ENCODE measurements at places on chromosomes 6 and 20. TPM values are rescaled to one million over a fixed set of nuclear protein-coding genes. Genes with fewer than 3 reads are reported as not detected.
A peak's percentile ranks its signal among the peaks of the same experiment; 100 is the strongest.

DNA sequence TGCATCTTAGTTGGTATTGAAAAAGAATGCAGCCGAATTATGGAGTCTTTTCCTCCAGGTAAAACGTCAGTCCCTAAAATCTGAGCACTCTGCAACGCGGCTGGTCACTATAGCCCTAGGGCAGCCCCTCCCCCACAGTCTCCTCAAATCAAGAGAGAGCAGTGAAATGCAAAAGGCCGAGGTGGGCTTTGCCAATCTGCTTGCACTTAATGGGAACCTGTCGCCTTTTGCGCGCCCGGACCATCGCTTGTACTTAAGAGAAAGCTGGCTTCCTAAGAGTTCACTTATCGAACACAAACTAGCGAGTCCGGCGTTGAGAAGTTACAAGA lies 447 bp downstream of the MCM3 start:
- DNase-seq, result no peak

MAD2L1BP gene
- total RNA-seq, result 25.0 TPM

DNA sequence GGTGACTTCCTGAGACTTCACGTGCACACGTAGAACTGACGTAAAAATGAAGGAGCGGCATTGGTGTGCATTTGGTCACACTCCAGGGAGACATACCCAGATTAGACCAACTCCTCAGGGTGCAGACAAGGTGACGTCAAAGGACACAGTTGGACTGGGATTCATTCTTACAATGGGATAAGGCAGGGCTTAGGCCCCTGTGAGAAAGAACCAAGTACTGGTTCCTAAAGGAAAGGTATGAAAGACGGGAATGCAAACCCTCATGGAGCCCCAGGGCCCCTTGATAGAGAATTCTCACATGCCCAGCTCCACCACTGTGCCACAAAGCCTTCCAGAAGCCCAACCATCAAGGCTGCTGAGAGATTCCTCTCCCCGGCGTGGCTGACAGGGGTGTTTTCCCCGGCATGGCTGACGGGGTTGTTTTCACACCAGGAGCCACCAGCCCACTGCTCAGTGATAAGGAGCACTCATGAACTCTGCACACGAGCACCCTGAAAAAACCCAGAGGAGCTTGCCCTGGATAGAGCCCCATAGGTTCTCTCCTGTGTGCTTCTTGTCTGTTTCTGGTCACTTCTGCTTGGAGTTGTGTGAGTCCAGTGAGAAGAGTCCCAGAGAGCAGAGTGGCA lies 90.1 kb downstream of the CAP2 start:
- no peak for DNase-seq

CDH26 gene
- total RNA-seq, result 0.07 TPM

PLN gene
- 0.04 TPM for total RNA-seq

FBXO9 gene
- total RNA-seq, result 17.7 TPM

ADGB gene
- not detected for total RNA-seq

MUCL3 gene
- not detected for total RNA-seq

DNA sequence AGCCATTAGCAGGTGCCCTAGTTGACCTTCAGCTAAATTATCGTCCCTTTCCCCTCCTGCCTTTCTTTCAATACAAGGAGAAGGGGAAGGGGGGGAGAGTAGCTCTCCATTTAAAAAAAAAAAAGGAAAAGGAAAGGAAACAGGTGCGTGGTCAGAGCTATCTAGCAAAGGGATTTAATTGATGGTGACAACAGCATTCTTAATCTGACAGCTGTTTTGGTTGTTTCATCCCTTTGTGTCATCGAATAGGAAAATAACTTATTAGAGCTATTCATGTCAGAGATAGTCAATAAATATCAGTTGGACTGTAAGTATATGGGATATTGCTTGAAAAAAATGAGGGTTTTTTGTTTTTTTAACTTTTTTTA lies 195.2 kb upstream of the SASH1 start:
- no peak for DNase-seq

- no peak for DNase-seq
These were observed 147.4 kb upstream of the SIM1 start for GRCh38 chr6:100612094-100612493.

DNA sequence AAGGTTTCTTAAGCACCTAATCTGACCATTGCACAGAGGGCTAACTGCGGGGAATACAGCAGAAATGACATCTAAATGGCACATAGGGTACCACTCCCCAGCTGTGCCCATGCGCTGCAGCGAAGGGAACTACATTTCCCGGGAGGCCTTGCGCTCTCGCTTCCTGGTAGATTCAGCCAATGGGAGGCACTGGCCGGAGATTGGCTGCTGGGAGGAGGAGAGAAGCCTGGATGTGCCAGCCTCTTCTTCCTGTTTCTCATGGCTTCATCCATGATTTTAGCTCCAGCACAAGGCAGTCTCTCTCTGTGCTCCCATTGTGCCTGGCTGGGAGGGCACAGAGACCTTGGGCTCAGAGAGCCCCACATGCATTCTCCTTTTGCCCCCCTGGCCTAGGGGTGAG lies 101.7 kb upstream of the FOXA2 start:
- peak; percentile 39 for DNase-seq

MYO6 gene
- total RNA-seq, result 25.2 TPM

GRCh38 chr6:151387175-151387970 lies 4.0 kb downstream of the ZBTB2 start:
- DNase-seq, result no peak

- DNase-seq, result no peak
These were observed 75.1 kb upstream of the SCGN start for GRCh38 chr6:25576919-25577318.

DNA sequence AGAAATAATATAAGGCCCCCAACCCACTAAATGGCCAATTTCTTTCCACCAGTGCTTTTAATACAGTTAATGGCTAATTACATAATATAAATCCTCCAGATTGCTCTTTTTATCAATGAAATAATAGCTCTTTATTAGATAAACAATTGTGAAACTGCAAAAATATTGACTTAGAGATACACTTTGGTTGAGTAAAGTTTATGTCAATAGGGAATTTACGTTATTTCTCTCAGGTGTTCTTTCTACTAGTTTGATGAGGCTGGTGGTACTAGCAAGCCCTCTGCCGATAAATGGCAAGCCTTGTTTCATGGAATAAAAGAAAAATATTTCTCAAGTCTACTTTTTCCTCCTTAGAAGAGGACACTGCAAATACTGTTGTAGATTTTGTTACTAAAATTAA lies 18.9 kb downstream of the RFX6 start:
- no peak for DNase-seq

GSTA3 gene
- not detected for total RNA-seq

GRCh38 chr20:32201296-32201976 lies 6.1 kb downstream of the PLAGL2 start:
- DNase-seq, result no peak

GPSM3 gene
- 7.1 TPM for total RNA-seq
